ENCODE measurements at places on chromosomes 7 and 10.
A peak's percentile ranks its signal among the peaks of the same experiment; 100 is the strongest.

GRCh38 chr10:132942101-132943057 is at the start of gene CFAP46:
Gene CFAP46 (minus strand): TSS chr10:132942570. CDS start chr10:132942484, 86 bp downstream.
- DNase-seq: peak; percentile 46

DNA sequence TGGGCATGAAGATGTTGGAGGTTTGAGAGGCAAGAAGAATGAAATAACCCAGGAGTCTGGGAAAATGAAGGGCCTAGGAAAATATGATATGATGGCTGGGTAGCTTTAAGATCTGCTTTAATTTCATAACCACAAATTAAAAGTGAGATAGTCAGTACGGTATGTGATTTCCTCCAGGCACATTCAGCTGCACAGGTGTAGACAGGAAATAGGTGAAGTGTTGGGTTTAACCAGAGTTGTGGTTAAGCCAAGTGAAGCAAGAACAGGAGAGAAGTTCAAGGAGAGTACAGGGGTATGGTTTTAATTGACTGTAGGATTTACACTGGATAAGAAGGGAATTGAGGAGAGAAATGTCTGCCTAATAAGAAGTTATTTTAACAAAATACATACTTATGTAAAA is 2.6 kb downstream of the PNLIPRP3 start:
- DNase-seq: no peak

DNA sequence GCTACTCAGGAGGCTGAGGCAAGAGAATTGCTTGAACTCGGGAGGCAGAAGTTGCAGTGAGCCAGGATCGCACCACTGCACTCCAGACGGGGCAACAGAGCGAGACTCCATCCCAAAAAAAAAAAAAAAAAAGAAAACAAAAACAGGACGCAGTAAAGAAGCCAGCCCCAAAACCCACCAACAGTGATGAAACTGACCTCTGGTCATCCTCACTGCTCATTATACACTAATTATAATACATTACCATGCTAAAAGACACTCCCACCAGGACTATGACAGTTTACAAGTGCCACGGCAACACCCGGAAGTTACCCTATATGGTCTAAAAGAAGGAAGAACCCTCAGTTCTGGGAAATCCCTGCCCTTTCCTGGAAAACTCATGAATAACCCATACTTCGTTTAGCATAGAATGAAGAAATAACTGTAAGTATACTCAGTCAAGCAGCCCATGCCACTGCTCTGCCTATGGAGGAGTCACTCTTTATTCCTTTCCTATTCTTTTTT is 40.0 kb upstream of the EIF4H start:
- DNase-seq: no peak

GRCh38 chr7:50214126-50214670 is 90.3 kb upstream of the IKZF1 start:
- DNase-seq: no peak

- no peak for DNase-seq
Observed at GRCh38 chr10:3647074-3647473, 137.9 kb downstream of the KLF6 start.

DNA sequence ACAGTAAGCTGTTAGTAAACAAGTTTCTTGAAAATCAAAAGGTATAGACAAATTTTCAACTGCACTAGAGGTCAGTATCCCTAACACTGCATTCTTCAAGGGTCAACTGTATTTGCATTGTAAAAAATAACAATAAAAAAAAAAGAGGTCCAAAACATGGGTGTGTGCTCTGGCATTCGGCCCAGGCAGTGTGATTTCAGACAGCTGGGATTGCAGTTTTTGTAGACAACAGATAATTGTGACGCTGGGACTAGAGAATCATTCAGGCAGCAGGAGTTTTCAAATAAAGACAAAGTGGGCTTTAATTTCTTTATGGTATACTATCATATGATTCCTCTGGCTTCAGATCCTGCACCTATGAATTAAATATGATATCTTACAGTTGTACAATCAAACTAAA is 543.2 kb upstream of the SEMA3D start:
- DNase-seq: peak; percentile 23

GRCh38 chr10:15188603-15189002 is 20.1 kb upstream of the NMT2 start:
- DNase-seq: no peak

Measured in NCI-H1105 treated with DMSO at 0.1 percent for 48 hours (cell line).